ENCODE measurements at places on chromosomes 6 and 20. TPM values are rescaled to one million over a fixed set of nuclear protein-coding genes. Genes with fewer than 3 reads are reported as not detected.

PRPH2 gene
- 0.12 TPM for total RNA-seq

DNA sequence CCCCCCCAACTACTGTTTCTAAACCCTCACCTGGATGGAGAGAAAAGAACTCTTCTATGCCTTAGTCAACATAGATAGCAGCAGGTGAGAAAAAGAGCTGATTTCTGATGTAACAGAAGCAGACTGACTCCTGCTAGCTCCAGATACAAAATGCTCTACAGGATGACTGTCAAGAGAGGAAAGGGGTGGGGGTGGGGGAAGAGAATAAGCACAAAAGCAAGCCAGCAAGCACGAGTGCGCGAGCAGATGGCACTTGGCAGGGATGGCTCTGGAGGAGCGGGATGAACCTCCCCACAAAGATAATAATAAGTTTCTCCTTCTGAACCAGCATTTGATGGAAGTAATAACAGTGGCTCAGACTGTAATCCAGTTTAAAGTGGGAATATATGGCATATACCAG is 45.6 kb upstream of the SPDEF start:
- no peak for DNase-seq

- DNase-seq, result no peak
Measured at GRCh38 chr6:90415178-90415577, 118.5 kb upstream of the BACH2 start.

DNA sequence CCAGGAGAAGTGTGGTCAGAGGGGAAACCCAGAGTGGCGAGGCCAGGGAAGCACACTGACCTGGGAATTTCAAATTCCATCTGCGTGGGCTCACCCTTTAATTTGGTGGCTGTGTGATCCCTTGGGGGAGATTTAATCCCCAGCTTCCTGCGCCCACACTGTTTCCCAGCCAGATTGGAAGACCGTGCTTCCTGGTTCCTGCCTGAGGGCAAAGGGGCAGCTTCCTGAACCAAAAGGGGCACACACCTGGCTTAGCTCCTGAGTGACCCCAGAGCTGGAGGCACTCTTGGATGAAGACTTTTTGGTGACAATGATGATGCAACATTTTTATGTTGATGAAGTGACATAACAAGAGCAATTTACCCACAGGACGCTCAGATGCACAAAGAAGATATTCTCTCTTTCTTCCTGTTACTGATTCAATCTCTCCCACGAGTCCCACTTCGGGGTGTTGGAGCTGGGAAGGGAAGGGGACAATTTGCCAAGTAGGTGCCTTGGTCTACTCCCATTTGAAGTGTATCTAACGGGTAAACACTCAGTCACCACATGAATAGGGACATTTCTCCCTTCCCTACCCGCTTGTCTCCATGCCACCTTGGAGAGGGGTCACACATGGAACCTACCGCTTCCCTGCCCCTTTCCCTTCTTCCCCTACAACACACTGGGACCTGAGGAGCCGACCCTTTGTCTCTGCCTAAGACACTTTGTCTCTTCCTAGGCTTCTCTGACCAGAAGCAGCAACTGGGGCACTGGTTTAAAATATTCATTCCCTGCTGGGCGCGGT is 28.6 kb upstream of the CDKN1A start:
- no peak for DNase-seq

DNA sequence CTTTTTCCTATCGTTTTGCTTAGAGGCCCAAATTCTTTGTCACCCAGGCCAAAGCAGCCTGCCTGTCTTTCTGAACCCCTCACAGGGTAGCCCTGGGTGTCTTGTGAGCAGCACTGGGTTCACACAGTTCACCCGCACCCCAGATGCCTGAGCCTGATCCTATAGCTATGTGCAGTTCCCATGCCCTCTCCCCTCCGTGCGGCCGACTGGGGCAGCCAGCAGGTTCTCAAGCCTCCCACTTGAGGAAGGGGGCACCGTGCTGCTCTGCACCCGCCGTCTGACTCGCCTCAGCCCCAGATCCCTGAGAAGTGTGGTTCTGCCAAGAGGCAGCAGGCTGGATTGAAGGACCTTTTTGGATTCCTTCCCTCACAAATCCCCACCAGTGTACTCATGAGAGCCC is 89.0 kb downstream of the PSMB1 start:
- DNase-seq, result no peak

DNA sequence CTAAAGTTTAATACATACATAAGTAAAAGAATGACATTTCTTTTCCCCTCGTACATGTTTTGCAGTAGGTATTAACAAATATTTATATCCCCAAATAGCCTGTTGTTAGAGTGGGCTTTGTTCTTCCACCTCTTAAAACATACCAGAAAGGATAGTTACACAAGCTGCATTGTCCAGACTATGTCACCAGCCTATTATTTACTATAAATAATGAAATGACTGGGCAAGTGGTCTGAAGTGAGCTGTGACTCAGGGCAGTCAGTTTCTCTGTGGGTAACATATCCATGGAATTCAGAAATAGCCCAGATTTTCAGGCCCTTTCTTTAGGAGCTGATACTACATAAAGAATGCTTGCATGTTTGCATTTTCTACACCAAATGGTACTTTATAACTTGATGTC is 60.1 kb downstream of the FUT9 start:
- no peak for DNase-seq

DNA sequence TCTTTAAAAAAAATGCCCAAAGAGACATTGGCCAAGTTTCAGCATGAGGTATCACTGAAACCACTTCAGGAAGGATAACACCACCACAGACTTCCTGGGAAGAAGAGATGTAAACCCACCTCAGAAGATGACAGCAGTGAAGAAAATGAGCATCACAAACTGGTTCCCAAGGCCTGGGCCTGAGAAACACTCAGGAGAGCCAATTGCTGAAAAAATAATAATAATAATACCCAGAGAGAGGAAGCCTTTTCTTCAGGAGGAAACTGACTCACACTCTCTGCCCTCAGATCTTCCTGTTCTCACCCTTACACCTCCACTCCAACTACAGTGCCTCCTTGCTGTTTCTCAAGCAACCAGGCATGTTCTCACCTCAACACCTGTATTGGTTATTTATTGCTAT is 68.1 kb upstream of the MAFB start:
- no peak for DNase-seq

DNA sequence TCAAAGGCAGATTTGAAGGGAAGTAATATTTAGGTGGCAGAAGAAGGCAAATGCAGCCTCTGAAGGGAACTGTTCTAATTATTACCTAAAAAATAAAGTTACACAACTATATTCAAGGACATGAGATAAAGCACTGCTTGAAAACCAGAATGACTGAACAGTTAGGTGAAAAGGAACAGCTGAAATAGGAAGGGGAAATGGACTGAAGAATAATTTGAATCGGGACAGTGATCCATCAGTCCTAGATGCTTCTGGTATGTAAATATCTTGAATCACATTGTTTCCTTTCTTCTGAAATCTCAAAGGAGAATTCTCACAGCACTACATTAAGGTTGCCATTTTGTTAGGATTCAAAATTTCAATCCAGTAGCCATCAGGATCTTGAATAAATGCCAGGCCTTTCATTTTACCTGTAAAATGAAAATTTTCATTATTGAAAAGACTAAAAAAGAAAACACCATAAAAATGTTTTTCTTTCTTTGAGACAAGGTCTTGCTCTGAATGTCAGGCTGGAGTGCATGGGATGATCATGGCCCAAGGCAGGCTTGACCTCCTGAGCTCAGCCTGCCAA is 25.9 kb downstream of the GLO1 start:
- no peak for DNase-seq
